ENCODE measurements at places on chromosomes 4 and X. TPM values are rescaled to one million over a fixed set of nuclear protein-coding genes. Genes with fewer than 3 reads are reported as not detected.

- H3K27me3 ChIP-seq = no peaks in the 10 kb centered on the region
- peak overlapping the region; percentile 66 for H3K4me3 ChIP-seq
- no peaks in the 10 kb centered on the region for H3K36me3 ChIP-seq
- DNase-seq = no peak
Measured at GRCh38 chrX:132488180-132488705, 595 bp downstream of the MBNL3 start.

GRCh38 chrX:150268839-150269355 is 94.2 kb upstream of the MAMLD1 start:
- H3K4me3 ChIP-seq = no peak overlapping the region
- no peaks in the 10 kb centered on the region for H3K27me3 ChIP-seq
- no peaks in the 10 kb centered on the region for H3K4me1 ChIP-seq
- DNase-seq = no peak
- H3K36me3 ChIP-seq = no peaks in the 10 kb centered on the region

GRCh38 chr4:62814510-62815047 is 1594.7 kb downstream of the TECRL start:
- no peaks in the 10 kb centered on the region for H3K36me3 ChIP-seq
- no peaks in the 10 kb centered on the region for H3K27me3 ChIP-seq
- no peaks in the 10 kb centered on the region for H3K4me1 ChIP-seq
- no peak overlapping the region for H3K27ac ChIP-seq
- DNase-seq = no peak

GRCh38 chr4:148951346-148951745 is 509.1 kb upstream of the NR3C2 start:
- no peaks in the 10 kb centered on the region for H3K36me3 ChIP-seq
- no peaks in the 10 kb centered on the region for H3K4me1 ChIP-seq
- H3K27ac ChIP-seq = no peak overlapping the region
- DNase-seq = no peak
- H3K4me3 ChIP-seq = no peak overlapping the region

DNA sequence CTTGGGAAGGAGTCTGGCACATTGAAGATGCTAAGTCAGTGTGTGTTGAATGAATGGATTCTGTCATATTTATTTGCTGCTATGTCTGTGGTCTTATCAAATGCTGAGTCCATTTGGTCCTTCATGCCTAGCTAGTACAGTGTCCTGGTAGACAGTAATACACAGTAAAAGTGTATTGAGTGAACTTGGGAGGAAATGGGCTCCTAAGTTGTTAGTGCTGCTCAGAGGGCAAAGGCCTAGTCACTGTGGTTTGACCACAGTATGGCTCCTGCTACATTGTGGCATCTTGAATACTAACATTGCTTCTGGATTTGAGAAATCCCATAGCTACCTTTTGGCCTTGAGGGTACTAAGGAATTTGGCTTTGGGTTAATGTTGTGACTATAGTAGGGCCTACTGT is 33.9 kb downstream of the MTM1 start:
- no peak overlapping the region for H3K27ac ChIP-seq
- no peak overlapping the region for H3K4me3 ChIP-seq
- no peaks in the 10 kb centered on the region for H3K4me1 ChIP-seq
- no peak for DNase-seq
- no peaks in the 10 kb centered on the region for H3K27me3 ChIP-seq

DNA sequence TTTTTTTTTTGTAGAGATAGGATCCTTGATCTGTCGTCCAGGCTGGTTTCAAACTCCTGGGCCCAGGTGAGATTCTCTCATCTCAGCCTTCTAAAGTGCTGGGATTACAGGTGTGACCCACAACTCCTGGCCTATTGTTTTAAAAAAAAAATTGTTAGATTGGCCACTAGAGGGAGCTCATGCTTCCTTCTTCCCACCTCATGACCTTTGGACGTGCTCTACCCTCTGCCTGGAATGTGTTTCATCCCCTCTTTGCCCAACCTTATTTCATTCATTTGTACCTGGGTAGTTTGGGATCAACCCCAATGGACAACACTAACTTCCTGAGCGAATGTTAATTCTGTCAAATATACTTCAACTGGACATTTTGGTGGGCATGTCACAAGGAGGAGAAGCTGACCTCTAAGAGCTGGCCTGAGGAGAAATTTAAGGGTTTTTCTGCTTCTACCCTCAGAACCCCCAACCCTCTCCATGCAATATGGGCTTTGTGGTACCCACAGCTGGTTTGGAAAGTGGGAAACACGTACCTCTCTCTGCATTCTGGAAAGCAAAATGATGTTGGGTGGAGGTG is 6.4 kb downstream of the PPEF2 start:
- H3K4me3 ChIP-seq = no peak overlapping the region
- no peaks in the 10 kb centered on the region for H3K27me3 ChIP-seq
- no peaks in the 10 kb centered on the region for H3K36me3 ChIP-seq
- no peak for DNase-seq
- H3K4me1 ChIP-seq = no peaks in the 10 kb centered on the region

DNA sequence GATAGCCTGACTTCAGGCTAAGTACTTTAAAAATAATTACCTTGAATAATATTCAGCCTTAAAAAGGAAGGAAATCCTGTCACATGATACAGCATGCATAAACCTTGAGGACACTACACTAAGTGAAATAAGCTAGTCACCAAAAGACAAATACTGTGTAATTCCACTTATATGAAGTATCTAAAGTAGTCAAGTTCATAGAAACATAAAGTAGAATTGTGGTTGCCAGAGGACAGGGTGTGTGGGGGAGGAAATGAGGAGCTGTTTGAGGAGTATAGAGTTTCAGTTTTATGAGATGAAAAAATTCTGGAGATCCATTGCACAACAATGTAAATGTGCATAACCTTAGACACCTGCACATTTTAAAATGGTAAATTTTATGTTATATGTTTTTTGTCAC is 5.6 kb upstream of the STPG2 start:
- H3K36me3 ChIP-seq = no peaks in the 10 kb centered on the region
- H3K4me1 ChIP-seq = no peaks in the 10 kb centered on the region
- H3K4me3 ChIP-seq = no peak overlapping the region

DNA sequence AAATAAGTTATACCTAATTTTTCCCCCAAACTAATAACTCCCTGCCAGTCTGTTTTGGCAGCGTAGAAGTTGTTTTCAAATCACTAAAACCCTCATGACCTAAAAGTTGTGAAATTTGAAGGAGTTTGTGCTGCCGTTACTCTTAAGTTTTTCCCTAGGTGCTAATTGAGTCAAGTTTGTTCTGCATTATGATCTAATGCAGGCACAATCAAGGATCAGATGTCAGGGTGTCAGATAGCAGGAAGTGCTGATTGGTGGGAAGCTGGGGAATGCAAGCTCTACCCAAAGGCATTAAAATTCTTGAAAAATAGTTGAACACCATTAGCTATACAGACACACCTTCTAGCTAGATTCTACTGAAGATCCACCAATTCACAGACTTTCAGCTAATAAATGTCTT is 51.9 kb downstream of the ARX start:
- H3K27ac ChIP-seq = no peak overlapping the region
- no peak overlapping the region for H3K4me3 ChIP-seq
- no peaks in the 10 kb centered on the region for H3K27me3 ChIP-seq
- no peak for DNase-seq

- no peak overlapping the region for H3K27ac ChIP-seq
Measured at GRCh38 chr4:25103418-25103817, 56.8 kb downstream of the SEPSECS start.

DNA sequence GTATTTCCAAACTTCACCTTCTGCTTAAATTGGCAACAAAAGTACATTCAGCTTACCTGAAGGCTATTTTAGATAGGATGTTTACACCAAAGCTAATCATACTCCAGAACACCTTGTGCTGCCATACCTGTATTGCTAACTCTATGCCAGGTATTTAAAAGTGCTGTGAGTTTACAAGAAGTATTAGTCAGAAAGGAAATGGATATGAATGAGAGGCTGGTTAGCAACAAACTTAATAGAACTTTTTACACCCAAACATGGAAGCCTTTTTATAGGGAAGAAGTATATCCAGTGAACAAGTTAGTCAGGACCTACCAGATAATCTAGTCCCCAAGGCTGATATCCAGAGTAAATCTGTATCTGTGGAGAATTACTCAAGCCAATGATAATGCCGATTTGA is 131.2 kb upstream of the SPRY1 start:
- H3K27me3 ChIP-seq = no peaks in the 10 kb centered on the region
- H3K4me3 ChIP-seq = no peak overlapping the region
- DNase-seq = no peak
- H3K4me1 ChIP-seq = no peaks in the 10 kb centered on the region
- no peaks in the 10 kb centered on the region for H3K36me3 ChIP-seq

- no peak for DNase-seq
- no peak overlapping the region for H3K27ac ChIP-seq
- H3K36me3 ChIP-seq = no peaks in the 10 kb centered on the region
- no peak overlapping the region for H3K4me3 ChIP-seq
- H3K4me1 ChIP-seq = no peaks in the 10 kb centered on the region
Measured at GRCh38 chr4:176927664-176928063, 134.9 kb upstream of the VEGFC start.

Gene MSMO1
- 138 TPM for total RNA-seq

Gene ATP2B3
- not detected for total RNA-seq

Gene TCEAL3
- 19.1 TPM for total RNA-seq

Gene SOD3
- total RNA-seq = 111 TPM

Gene SCOC
- 38.4 TPM for total RNA-seq

Gene ARMCX1
- 18.8 TPM for total RNA-seq

Gene ARR3
- not detected for total RNA-seq

Data from lower lobe of right lung (tissue), 2 donors.